NK-92 treated with Interleukin-12 subunit alpha and Interleukin-12 subunit beta, amount 100 ng/mL, for 24 hours (cell line): ENCODE measurements at places on chromosomes 16 and 17.

GRCh38 chr17:77089124-77089490 is 51.7 kb upstream of the SEC14L1 start:
- no peak for DNase-seq

DNA sequence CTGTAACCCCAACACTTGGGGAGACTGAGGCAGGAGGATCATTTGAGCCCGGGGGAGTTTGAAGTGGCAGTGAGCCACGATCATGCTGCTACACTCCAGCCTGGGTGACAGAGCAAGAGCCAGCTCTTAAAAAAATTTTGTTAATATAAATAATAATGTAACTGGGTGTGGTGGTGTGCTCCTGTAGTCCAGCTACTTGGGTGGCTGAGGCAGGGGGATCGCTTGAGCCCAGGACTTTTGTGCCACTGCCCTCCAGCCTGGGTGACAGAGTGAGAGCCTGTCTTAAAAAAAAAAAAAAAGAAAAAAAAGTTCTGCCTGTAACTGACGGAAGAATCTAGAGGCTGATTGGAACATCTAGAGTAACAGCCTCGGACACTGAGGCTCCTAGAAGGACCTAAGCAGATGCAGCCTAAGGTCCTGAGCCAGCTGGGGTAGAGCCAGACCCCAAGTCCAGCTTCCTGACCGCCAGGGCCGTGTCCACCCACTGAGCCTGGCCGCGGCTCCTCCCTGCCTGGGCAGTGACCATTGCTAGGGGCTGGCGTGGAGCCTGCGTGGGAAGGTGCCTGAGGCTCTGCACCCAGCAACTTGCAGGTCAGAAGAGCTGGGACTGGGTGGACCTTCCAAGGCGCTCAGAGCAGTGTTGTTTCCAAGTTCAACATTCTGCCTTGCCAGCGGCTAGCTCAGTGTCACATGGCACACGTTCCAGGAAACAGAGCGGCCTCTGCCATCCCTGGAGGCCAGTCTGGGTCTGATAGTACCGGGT is 209.4 kb upstream of the CIBAR2 start:
- no peak for DNase-seq

GRCh38 chr16:57528499-57529390 is 7.6 kb downstream of the CCDC102A start:
- no peak for DNase-seq

- DNase-seq: no peak
Observed at GRCh38 chr16:16028311-16028999, 79.0 kb downstream of the ABCC1 start.

- no peak for DNase-seq
Observed at GRCh38 chr17:1754430-1755112, 7.3 kb upstream of the SERPINF1 start.

DNA sequence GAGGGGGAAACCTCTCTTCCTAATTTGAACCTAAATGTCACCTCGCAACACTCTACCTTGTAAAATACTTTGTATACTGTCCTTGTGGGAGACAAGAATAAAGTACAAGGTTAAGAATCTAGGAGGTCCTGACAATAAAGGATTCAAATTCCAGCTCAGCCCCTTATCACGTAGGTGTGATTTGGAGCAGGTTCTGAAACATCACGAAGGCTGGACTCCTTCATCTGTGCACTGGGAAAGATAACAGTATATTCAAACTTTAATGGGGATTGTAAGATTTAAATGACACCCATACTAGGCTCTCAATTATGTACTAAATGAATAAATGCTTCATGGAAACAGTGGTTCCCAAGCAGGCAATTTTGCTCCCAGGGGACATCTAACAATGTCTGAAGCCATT is 2.1 kb downstream of the TXNDC11 start:
- DNase-seq: no peak

GRCh38 chr17:75637143-75637538 is 3.9 kb downstream of the SMIM5 start:
- no peak for DNase-seq

DNA sequence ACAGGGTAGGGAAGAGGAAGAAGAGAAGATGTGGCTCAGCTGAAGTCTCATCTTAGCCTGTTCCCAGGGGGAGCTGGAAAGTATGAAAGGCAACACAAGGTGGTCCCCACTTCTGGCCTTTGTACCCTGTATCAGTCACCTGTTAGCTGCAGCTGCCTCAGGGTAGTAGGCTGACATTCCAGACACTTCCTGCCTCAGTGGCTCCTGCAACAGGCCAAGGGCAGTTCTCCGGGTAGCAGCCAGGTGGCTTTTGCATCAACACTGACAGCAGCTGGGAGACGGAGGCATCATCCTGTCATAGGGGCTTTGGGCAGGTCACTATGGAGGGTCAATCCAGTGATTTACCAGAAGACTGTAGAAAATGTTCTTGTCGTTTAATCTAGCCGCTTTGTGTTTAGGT is 124.0 kb downstream of the RGS9 start:
- no peak for DNase-seq

DNA sequence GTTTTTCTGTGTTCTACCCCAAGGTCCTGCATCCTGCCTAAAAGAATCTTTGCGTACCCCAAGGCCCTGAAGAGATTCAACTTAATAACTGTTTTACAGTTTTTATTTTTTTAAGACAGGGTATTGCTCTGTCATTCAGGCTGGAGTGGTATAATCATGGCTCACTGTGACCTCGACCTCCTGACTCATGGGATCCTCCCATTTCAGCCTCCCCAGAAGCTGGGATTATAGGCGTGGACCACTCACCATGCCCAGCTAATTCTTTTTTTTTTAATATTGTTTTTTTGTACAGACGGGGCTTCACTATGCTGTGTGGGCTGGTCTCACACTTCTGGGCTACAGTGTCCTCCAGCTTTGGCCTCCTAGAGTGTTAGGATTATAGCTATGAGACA is 9.3 kb upstream of the FAAP100 start:
- DNase-seq: no peak

DNA sequence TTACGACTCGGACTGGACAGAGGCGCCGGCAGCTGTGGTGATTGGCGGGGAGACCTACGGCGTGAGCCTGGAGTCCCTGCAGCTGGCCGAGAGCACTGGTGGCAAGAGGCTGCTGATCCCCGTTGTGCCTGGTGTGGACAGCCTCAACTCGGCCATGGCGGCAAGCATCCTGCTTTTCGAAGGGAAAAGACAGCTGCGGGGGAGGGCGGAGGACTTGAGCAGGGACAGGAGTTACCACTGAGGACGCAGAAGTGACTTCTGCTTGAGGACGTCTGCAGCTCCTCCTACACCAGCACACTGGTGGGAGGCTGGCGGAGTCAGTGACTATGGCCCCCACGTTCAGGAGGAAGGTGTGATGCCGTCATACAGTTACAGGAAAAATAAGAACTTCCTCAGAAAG is 9.7 kb downstream of the MRM3 start:
- DNase-seq: no peak

DNA sequence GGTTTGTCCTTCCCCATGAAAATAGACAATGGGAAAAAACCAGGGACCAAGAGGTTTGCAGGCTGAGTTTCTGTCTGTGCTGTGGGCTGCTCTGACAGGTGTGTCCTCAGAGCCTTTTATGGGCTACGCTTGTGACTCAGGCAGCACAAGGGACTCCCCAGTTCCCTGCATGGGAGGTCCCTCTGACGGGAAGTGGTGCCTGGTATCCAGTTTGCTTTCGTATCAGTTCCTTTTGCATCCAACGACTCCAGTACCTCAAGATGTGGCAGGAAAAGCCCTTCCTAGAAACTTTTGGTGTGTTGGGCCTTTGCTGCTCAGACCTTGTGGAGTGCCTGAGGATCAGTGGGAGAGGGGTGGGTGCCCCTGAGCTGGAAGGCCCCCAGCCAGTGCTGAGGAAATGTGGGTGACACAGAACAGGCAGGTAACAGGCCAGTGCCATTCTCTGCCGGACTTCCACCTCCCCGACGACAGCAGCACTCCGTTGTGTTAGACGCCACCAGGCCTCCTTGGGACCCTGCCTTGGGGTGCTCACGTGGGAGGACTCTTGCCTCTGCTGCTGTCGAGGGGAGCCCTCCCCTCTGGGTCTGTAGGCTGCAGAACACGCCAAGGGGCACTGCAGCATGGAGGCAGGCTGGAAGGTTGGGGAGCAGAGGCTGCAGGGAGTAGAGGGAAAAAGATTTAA is 38.4 kb upstream of the IRF8 start:
- no peak for DNase-seq

DNA sequence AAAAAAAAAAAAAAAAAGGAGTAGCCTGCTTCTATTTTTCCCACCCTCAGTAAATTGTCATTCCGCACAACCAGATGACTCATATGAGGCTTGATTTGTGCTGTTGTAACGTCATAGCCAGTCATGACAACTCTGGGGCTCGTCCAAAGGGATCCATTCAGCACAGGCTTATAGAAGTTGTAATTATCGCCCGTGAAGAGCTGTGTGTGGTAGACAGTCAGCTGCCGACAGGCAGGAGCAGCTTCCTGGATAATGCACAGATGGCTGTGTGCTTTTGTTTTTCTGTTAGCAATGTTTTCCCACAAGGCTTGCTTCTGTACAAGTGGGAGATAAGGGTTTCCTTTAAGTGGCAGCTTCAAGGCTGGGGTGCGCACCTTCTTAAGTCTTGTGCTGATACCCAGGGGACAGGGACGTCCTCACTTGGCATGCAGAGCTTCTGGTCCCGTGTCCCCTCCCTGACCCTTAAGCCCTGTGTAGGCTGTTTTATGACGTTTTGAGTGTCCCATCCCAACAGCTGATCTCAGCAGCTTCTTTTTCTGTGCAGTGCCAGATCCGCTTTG is 26.0 kb downstream of the SNX29 start:
- no peak for DNase-seq

DNA sequence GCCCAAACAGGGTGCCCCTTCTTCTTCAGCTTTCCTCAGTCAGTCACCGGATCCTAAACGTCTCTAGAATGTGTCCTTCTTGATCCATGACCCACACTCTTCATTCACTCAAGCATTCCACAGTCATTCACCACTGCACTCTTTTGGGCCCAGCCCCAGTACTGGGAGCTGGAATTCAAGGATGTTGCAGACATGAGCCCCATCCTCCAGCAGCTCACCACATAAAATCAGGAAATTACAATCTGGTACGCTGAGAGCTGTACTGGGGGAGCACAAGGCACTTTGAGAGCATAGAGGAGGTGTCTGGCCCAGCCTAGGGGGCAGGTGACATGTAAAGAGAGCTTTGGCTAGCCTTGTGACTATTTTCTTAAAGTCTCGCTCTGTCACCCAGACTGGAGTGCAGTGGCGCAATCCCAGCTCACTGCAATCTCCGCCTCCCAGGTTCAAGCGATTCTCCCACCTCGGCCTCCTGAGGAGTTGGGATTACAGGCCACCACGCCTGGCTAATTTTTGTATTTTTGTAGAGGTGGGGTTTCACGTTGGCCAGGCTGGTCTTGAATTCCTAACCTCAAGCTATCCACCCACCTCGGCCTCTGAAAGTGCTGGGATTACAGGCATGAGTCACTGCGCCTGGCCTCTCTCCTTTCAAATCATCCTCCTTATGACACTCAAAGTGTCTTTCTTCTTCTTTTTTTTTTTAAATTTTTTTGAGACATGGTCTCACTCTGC is 18.7 kb downstream of the CES4A start:
- no peak for DNase-seq

DNA sequence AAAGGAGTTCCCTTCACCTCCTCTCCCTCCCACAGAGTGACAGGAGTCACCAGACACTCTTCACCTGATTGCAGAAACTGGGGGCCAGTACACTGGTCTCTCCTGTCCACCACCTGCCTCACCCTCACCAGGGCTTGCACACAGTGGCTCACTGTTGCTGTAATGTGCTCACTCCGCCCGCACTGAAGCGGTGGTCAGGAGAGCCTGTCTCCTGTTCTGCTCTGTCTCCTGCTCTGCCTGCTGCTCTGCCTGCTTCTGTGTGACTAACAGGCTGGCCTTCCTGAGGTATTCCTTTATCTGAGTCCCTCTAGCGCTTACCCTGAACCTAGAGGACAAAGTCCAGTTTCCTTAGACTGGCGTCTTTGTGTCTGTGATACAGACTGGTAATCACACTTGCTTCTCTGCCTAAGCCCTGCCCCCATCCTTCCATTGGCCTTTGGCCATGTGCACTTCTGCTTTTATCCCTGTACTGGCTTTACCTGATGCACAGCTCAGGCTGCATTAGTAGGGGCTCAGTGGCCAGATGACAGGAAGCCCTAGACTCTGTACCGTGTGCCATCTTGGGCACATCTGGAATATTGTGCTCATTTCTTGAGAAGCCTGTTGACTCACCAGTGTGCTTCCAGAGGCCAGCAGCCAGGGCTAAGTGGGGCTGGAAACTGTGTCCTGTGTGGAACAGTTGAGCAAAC is 13.3 kb downstream of the PROCA1 start:
- no peak for DNase-seq

DNA sequence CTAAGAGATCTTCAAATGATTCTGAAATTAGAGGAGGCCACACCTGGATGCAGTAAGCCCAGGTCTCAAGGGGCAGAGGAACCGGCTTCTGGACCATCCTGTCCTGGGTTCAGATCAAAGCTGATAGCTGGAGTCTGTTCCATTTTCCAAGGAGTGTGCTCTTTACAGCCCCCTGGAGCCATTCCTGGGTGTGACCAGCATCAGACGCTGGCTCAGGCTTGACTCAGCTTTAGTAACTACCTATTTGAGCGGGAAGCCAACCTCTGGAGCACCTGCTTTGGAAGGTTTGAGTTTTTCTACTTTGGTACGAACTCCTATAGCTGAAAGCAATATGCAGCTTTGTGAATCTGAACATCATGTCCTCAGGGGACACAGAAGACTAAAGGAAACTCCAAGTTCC is 12.9 kb upstream of the BBS2 start:
- DNase-seq: no peak

GRCh38 chr16:13439766-13440165 is 480.2 kb upstream of the ERCC4 start:
- DNase-seq: no peak

GRCh38 chr17:69539781-69540319 is 125.4 kb downstream of the MAP2K6 start:
- no peak for DNase-seq
